ENCODE measurements at places on chromosomes 11 and 22.

- no peak for DNase-seq
These were observed 35.3 kb upstream of the HORMAD2 start for GRCh38 chr22:30044881-30045493.

GRCh38 chr22:38494498-38494897 is 11.6 kb downstream of the DDX17 start:
- no peak for DNase-seq

DNA sequence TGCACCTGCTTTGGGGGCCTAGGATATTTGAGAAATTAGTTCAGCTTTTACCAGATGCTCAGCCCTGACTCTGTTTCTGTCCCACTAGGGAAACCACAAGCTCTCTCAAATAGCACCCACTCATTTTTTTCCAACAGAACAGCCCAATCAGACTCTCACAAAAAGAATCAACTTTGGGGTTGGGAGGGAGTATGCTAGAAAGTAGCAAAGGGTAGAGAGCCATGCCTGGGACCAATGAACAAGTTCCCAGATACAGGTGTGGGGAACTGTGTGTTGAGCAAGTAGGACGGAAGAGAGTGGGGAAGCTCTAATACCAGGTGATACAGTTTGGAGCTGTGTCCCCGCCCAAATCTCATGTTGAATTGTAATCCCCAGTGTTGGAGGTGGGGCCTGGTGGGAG is 41.1 kb downstream of the TRIM66 start:
- no peak for DNase-seq

DNA sequence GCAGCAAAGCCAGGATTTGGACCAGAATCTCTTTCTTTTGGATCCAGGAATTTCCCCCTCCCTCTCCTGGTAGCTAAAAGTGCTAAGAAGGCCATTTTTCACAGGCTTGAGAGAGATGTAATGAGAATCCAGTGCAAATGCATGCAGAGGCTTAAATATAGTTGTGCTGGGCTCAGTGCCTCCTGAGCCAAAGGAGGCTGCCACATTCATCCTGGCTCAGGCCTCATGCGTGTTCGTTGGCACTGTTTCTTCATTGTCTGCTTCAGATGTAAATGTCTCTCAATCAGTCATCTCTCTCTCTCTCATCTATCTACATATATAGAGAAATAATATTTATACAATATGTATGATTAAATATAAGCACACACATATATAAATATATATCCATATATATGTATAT is 83.6 kb downstream of the INSC start:
- no peak for DNase-seq

DNA sequence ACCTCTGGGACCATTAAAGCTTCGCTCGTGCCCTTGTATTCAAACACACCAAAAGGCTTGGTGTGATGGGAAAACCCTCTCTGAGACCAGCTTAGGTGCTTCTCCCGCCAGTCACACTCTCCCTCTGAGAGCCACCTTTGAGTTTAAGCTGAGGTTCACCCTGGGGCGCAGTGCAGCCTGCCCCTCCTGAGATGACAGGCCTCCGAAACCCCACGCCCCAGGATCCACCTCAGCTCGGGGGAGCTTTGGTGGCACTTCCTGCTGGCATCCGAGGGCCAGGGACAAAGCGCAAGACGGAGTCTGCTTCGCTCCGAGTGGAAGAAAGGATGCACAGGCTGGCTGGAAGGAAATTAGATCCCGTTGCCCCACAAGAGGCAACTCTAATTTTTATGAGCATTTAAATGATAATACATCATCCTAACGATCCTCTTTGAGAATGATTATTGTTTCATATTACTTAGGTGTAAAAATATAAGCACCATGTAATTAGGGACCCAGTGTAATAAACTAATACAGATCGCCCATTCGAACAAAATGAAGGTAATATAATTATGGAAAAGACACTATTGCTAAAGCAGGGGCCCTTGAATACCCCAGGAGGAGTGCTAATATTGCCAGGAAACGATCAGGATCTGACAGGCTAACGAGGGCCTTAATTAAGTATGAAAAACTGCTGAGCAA is 134.7 kb downstream of the CEP164 start:
- no peak for DNase-seq

DNA sequence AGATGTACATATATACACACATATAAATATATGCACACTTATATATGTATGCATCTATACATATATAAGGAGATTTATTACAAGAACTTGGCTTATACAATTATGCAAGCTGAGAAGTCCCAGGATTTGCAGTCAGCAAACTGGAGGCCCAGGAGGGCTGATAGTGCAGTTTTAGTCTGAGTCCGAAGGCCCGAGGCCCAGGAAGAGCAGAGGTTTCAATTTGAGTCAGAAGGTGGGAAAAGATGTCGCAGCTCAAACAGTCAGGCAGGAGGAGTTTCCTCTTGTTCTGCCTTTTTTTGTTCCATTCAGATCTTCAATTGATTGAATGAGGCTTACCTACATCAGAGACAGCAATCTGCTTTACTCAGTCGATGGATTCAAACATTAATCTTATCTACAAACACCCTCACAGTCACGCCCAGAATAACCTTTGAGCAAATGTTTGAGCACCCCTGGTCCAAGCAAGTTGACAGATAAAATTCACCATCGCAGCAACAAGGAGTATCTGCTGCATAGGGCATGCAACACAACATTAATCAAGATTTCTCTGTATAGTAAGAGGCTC is 4.0 kb upstream of the SGSM1 start:
- DNase-seq: no peak

DNA sequence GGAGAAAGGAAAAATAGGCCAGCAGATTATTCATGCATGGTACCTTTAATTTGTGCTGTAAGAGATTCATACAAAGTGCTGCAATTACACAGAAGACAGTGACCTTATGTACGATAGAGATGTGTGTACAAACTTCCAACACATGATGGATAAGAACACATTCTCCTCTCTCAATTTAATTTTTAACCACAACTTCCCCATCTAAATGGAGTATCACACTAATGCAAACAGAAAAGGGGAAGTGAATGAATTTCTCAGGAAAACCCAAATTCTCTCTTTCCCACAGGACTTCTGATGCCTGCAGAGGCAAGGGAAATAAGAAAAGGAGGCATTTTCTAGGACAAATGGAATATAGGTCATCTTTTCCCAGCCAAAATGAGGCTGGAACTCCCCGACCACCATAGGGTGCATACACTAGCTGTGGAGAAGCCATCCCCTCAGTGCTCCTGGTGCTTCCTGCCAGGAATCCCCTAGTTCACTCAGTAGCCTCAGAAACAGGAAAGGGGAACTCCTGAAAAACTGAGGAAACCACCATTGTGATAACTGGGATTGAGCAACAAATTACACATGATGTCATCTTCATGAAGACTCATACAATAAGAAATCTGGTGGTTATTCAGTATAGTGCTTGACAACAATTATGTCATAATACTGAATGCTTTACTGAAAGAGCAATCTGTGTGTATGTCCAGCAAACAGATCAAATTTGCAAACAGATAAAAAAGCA is 22.4 kb downstream of the MMP10 start:
- no peak for DNase-seq

GRCh38 chr11:120816176-120816575 is 207.7 kb upstream of the TBCEL start:
- no peak for DNase-seq

GRCh38 chr22:24444729-24445466 is 17.5 kb downstream of the ADORA2A start:
- DNase-seq: no peak

DNA sequence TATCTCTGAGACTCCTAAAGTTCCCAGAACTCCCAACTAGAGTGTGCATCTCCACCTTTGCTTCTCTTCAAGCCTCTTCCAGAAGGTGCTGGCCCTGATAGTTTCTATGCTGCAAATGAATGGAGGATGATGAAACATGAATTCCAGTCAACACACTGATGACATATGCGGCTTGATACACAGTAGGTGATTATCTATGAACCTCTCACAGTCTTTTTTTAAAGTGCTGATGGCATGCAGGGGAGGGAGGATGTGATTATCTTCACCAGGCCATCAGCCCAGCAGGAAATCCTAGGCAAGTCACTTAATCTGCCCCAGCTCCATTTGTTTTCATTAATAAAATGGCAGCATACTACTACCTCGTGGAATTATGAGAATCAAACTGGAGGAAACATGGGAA is 548.5 kb downstream of the SOX6 start:
- no peak for DNase-seq

- DNase-seq: no peak
These were observed 74.8 kb downstream of the KIAA1671 start for GRCh38 chr22:25027043-25027906.

GRCh38 chr11:562046-562645 is 1.4 kb downstream of the RASSF7 start:
- DNase-seq: no peak

DNA sequence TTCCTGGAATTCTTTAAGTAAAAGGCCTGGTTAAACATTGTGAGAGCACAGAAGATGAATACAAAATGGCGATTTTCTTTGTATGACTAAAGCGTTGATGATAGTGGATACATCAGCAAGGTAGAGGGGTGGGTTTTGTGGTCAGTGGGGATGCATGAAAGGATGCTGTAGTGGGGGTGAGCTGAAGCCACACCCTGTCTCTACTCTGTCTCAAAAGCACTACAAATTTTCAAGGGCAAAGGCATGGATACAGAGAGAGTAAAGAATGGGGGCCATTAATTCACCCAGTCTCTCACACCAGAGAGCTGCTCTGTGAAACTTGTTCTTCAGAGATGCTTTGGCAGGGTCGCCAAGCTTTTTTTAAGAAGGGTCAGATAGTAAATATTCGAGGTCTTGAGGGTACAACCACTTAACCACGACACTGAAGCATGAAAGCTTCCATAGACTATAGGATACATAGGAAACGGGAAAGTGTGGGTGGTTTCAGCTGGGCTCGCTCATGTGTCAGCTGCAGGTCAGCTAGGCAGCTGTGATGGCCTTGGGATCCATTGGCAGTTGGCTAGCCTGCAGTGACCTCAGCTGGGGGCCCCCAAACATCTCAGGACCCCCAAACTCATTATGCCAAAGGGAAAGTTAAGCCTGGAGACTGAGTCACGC is 8.3 kb downstream of the TMEM138 start:
- DNase-seq: no peak

DNA sequence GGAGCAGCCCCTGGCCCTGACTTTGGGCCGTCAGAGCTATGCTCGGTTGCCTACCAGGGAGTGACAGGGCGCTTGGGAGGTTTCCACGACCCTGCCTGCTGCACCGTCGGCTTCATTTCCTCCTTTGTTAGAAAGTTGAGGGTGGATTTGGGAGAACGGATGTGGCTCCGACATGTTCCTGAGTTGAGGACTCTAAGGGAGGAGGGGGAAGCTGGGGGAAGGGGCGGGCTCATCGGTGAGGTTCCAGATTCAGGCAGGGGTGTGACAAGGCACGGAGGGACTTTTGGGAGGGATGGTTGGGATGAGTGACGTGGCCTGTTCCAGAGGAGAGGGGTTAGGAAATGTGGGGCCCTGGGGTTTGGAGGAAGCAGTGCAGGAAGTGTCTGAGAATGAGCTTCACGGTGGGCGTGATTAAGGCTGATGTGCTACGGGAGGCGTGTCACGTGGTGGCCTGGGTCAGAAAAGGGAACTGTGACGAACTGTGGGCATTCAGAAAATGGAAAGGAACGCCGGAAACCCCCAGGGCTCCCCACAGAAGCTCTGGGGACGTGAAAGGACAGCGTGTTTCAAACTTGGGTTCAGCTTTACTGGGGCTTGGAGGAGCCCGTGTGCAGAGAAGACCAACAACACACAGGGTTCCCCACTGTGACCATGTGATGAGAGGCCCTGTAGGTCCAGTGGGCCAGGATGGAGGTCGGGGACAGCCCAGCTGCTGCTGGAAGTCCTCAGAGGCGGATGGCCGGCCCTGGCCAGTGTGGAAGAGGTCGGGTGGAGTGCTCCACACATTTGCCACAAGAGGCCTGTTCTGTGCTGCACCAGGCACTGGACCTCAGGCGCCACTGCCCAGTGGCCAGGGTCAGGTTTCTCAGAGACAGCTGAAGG is 2.8 kb downstream of the PARVB start:
- DNase-seq: peak; percentile 70

DNA sequence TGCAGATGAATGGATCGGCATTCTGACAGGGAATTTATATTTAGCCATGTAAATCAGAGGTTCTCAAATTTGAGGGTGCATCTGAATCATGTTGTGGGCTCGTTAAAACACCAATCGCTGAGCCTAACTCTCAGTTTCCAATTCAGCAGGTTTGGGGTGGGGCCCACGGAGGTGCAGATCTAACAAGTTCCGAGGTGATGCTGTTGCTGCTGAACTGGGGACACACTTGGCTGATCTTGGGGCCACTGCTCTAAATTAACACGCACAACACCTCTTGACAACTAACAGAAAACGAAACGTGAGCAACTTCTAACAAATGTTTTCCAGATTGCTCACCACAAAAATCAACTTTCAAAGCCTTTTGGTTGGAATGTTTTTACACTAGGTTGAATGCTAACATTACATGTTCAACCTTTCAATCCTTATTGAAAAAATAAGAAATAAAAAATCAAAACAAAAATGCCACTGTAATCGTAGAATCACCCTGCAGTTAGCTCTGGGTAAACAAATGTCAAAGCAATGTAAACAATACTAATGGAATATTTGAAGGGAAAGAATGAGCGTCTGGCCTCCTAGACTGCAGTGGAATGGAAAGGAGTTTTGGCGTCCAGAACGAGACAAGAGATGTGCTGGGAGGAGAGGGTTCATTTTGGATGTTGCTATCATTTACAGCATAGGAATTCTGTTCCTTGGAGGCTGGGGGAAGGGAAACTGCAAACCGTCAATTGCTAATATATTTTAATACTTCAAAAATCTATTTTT is 68.3 kb upstream of the SLC6A5 start:
- DNase-seq: no peak

DNA sequence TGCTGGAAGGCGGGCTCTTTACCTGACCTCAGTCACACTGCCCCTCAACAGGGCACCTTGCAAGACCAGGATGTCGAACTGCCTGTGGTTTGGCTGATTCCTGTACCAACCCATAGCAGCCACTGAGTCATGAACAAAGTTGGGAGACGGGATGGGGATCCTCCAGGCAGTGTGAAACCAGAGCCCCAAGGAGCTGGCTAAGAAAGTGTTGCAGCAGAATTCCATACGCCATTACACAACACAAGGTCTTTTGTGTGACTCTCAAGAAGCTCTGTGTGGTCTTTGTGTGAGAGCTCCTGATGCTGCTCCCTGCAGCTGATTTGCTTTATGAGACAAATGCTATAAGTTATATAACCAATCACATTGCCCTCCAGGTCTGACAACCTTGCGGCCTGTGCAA is 617.7 kb downstream of the OPCML start:
- no peak for DNase-seq

- DNase-seq: no peak
These were observed 81.4 kb downstream of the TSPAN18 start for GRCh38 chr11:44808053-44808753.

GRCh38 chr11:66448523-66448922 is 9.9 kb upstream of the MRPL11 start:
- DNase-seq: no peak

DNA sequence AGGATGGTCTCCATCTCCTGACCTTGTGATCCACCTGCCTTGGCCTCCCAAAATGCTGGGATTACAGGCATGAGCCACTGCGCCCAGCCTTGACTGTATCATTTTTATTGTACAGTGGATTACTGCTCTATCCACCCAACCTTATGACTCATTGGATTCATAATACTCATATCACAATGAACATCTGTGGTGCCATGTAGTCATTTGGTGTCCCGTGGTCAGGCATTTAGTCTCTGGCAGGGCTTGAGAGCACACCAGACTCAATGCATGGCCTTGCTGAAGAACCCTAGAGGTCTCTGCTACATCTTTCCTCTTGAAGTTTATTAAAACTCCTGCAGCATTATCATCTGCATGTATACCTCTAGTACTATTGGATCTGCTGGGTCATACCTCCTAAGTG is 98.0 kb upstream of the LDLRAD3 start:
- DNase-seq: no peak

GRCh38 chr11:101668236-101668635 is 84.4 kb upstream of the TRPC6 start:
- no peak for DNase-seq

GRCh38 chr22:29948385-29948769 is 65.4 kb downstream of the MTMR3 start:
- DNase-seq: no peak
